ENCODE measurements at places on chromosomes 7 and 10. TPM values are rescaled to one million over a fixed set of nuclear protein-coding genes. Genes with fewer than 3 reads are reported as not detected.

Gene IFIT1
- total RNA-seq, result 2.4 TPM

Gene LRRC18
- not detected for total RNA-seq

Gene UNCX
- total RNA-seq, result not detected

Gene HOXA5
- 0.66 TPM for total RNA-seq

Gene C10orf67
- 0.06 TPM for total RNA-seq

Gene ZNF777
- total RNA-seq, result 4.0 TPM

Gene NODAL
- not detected for total RNA-seq

Gene RNLS
- 6.2 TPM for total RNA-seq

Gene ACBD7
- 0.31 TPM for total RNA-seq

Gene GPR146
- total RNA-seq, result 3.5 TPM

Gene CD36
- total RNA-seq, result 13.7 TPM

Gene AOAH
- 9.0 TPM for total RNA-seq

Gene CYP3A7
- 0.19 TPM for total RNA-seq

Gene PILRA
- total RNA-seq, result 3.6 TPM

Gene SH2D4B
- total RNA-seq, result not detected

DNA sequence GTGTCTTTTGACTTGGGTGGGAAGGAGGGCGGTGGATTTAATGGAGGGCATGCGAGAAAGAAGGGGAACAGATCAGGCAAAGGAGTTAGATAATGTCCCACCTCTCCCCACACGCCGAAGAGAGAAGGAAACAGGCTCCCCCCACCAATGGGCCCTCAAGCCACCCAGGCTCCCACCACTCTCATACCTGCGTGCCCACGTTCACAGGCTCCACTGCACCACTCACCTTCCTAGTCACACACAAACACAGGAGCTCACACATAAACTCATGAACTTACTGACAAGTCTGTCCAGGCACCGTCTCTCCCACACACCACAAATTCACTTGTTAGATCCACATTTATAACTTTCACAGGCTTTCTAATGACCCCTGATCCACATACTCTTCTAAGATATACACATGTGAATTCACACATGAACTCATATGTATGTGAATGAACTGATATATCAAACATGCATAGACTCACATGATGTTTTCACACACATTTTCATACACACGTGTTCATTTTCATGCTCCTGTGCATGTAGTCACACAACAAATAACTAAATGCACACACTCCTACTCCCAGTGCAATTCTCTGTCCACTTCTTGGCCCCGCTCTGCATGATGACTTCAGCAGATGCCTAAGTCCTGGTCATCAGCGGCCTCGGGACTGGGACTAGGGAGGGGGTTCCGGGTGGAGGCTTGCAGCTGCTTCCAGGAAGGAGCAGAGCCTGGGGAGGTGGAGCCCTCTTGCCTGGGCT is 1.5 kb downstream of the LZTS2 start:
- peak; percentile 76 for DNase-seq

DNA sequence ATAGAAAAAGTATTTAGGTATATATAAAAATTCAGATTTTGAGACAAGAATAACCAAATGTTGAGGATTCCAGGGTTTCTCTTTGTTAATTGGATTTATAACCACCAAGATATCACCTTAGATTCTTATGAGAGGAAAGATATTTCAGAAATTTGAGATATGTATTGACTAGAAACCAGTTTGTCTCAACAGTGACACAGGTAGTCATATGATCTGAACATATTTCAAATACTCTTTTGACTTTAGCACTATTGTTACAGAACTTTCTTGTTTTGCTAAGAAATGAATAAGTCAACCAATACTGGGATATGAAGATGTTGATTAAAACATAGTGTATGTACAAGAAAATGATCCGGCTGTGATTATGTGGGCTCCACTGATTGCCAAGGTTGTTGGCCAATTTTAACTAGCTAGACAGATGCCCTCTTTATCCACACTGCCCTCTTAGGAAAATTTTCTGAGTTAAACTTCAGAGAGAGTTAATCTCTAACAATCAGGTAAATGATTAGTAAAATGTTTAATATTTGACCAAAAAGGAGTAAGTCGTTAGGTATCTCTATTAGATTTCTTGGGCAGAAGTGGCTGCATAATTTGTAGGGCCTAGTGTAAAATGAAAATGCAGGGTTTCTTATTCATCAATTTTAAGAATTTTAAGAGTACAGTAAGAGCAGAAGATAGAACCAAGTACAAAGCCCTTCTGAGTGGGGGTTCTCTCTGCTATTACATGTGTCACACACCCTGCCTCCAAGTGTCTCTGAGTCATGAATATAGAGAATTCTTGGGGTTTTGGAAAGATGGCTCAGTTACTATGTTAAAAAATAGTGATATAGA is 376.0 kb downstream of the TFEC start:
- no peak for DNase-seq

DNA sequence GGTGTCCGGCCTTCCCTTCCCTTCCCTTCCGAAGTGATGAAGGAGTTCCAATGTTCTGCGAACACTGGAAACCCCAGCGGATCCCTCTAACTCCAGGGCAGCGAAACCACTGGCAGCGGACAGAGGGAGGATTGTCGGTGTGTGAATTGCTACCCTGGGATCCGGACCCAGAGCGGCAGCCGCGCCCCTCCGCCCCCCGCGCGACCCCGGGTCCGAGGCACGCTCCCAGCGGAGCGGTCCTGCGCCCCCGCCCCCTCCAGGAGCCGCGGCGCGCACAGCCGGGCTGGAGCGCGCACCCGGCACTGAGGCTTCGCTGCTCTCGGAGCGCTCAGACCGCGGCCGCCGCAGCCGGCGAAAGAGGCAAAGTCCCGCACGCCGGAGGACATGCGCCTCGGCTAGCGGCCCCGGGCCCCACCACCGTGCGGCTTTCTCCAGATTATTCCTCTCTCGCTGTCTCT is at the start of gene PTPRZ1:
Gene PTPRZ1 (plus strand): TSS at position 331 of the 458 bp plus-strand sequence. CDS start 339 bp downstream, outside the sequence.
- peak; percentile 46 for DNase-seq

GRCh38 chr7:140360697-140361229 is 37.6 kb downstream of the SLC37A3 start:
- DNase-seq, result no peak

GRCh38 chr7:27189295-27189996 is 4.4 kb upstream of the HOXA11 start:
- no peak for DNase-seq

GRCh38 chr10:1733720-1734119 is 3.6 kb downstream of the ADARB2 start:
- no peak for DNase-seq

GRCh38 chr7:36896956-36897590 is 172.8 kb upstream of the AOAH start:
- DNase-seq, result no peak

GRCh38 chr7:82616059-82616728 is 172.6 kb upstream of the CACNA2D1 start:
- DNase-seq, result no peak

GRCh38 chr10:54749623-54750022 is 51.4 kb downstream of the PCDH15 start:
- DNase-seq, result no peak

DNA sequence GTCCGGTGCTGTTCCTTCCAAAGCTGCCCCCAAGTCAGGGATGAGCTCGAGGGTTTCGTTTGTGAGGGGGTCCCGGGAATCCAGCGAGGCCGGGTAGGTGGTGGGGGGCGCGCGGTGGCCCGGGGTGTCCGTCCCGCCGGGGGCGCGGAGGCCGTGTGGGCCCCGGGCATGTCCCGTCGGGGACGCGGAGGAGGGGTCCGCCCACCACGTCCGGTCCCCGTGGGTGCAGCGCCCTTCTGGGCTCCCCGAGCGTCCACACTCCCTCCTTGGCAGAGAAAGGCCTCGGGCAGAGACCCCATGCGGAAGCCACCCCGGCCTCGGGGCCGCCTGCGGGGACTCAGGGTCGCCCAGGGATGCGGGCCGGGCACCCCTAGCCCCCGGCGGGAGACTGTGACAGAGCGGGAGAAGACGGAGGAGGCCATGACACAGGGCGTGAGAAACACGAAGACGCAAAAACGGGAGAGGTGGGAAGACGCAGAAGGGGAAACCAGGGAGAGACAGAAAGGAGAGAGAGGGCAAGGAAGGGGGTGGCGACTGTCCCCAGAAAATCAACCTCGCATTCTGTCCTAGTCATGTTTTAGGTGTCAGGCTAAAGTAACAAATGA is 640 bp upstream of the ZNF425 start:
- DNase-seq, result peak; percentile 45

DNA sequence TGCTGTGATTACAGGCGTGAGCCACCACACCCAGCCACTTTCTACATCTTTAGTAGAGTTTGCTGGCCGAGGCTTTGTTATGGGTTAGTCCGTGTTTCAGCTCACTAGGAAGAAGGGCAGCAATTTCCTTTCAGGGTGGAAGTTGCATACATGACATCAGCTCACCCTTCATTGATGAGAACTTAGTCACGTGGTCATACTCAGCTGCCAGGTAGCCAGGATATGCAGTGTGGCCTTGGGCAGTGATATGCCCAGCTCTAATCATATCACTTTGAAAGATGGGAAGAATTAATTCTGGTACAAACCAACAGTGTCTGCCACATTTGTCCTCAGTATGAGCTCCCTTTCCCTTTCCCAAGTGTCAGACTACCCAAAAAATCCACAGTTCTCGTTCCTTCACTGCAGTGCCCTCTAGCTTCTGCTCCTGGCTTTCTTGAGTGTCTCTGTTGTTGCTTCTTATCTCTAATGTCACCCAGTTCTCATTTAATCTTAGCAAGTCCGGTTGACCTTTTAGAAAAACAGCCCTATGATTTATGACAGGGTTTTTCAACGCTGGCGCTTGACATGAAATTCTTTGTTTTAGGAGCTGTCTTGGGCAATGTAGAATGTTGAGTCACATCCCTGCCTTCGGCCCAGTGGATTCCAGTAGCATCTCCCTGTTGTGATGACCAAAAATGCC is 108.7 kb upstream of the ITGB1 start:
- DNase-seq, result no peak

DNA sequence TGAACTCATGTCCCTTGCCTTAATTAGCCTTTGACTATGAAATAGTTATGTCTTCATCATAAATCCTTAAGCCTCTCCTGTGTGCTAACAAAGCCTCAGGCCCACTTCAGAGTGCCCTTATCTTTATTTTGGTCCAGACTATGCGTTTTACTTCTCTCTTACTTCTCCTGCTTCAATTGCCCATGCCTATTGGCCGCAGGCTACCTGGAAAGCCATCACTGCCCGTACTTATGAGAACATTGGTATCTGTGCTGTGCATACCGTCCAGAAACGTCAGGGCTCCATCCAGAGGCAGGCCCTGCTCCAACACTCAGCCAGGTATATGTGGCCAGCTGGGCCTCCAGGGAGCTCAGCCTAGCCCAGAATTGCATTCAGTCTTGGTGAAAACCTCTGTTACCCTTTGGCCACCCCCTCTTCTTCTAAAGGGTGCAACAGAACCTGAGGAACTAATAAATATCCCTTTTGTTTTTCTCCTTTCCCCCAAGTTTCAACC is 212.4 kb upstream of the MTPN start:
- DNase-seq, result no peak

DNA sequence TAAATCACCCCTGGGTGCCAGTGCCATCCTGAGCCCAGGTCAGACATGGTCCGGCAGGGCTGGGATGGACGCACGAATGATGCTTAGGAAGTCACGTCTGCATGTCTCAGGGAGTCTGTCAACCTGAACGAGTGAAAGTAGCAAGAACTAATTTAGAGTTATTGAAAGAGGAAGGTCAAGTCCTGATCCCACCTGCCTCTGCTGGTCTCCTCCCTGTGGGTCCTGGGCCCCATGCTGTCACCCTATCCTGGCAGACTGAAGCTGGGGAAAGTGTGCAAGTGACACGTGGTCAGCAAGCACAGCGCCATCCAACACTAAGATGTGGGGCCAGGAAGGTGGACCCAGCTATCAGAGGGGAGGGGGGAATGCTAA is 26.1 kb upstream of the GRID1 start:
- no peak for DNase-seq

GRCh38 chr10:48336978-48337599 is 30.6 kb downstream of the MAPK8 start:
- no peak for DNase-seq

GRCh38 chr10:35335133-35336083 is 901 bp upstream of the CCNY start:
- peak; percentile 19 for DNase-seq

GRCh38 chr10:71881647-71882355 is 30.8 kb upstream of the PSAP start:
- no peak for DNase-seq

DNA sequence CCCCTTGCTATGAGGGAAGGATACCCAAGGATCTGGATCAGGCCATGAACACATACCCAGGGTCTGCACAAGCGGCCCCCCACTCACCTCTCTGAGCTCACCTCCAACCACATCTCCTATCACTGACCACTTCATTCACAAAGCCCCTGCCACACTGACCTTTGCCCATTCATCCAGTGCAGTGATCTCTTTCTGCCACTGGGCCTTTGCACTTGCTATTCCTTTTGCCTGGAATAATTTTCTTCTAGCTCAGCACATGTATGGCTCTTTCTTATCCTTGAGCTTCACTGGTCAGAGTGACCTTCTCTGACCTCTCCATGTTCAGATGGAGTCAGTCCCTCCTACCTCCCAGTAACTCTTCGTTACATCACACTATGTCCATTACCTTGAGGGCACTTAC is 48.3 kb downstream of the ADRA2A start:
- no peak for DNase-seq

DNA sequence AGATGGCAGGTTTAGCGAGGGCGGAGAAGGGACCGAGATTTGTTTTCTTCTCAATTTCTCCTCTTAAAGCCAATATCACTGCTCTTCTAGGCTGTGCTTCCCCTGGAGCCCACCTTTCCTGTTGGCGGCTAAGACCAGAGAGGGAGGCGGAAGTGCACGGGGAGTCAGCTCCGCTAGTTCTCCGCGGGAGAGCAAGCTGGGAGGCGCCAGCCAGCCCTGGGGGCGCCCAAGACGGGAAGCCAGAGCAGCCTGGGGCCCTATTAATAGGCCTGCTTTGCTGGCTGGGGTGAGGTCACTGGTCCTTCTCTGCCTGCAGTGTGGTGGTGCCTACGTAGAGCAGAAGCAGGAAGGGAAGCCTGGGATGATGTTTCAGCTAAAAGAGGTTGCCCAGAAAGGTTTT is 61.6 kb downstream of the LSM5 start:
- DNase-seq, result peak; percentile 42

DNA sequence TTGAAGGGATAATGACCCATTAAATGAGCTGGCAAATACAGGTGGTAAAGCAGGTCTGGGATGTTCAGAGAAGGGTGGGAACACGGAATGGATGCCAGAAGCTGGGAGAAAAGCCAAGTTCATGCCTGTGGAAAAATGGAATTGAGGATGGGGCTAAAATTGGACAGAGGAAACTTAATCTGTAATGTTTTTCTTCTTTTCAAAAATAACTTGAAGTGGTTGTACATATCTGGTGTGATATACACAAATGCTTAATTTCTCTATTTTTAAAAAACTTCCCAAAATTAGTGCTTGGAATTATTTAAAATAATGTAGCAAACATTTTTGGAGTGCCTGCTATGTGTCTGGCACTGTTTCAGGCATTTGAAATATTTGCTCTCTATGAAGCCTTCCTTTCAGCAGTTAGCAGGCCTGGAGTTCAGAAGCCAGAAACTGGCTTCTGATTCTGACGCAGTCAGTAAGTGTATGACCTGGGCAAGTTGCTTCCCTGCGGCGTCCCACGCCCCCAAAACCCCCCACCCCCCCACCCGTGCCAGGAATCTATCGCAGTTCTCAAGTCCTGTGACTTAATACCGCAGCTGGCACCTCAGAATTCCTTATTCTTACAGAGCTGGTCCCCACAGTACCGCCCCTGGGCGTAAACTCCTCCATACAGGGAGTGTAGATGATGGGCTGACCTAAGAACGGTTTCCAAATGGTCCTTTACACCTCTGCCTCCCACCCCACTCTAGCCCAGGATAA is 828 bp upstream of the MALSU1 start:
- peak; percentile 20 for DNase-seq

All from pancreas (tissue), 10 donors.